ENCODE measurements at places on chromosomes 6 and 20. TPM values are rescaled to one million over a fixed set of nuclear protein-coding genes. Genes with fewer than 3 reads are reported as not detected.

Gene PRSS16
- total RNA-seq: not detected

Gene SLC2A10
- total RNA-seq: 28.3 TPM

Gene CST5
- not detected for total RNA-seq

Gene EPM2A
- 3.3 TPM for total RNA-seq

Gene ZC3H12D
- 0.37 TPM for total RNA-seq

Gene CYB5R4
- 5.1 TPM for total RNA-seq

Gene DLL1
- total RNA-seq: 0.73 TPM

Gene FKBP1C
- 1.6 TPM for total RNA-seq

Gene EFCAB8
- total RNA-seq: under 0.01 TPM

Gene BTN3A1
- 15.1 TPM for total RNA-seq

Gene TMEM74B
- not detected for total RNA-seq

Gene PTCHD4
- 5.5 TPM for total RNA-seq

Gene SLC22A2
- not detected for total RNA-seq

Gene NSFL1C
- total RNA-seq: 22.0 TPM

Gene SLC18B1
- total RNA-seq: 6.1 TPM

Gene CCN5
- total RNA-seq: 6.1 TPM

Gene JAG1
- total RNA-seq: 20.9 TPM

Gene ARFGAP1
- 51.8 TPM for total RNA-seq

Gene SPATS1
- not detected for total RNA-seq

Gene CRISP3
- total RNA-seq: not detected

Gene HLA-A
- 200 TPM for total RNA-seq

Gene HS3ST5
- total RNA-seq: not detected

Gene GHRH
- not detected for total RNA-seq

Gene COL11A2
- 0.20 TPM for total RNA-seq

Gene CAPN11
- not detected for total RNA-seq

Gene HRH3
- not detected for total RNA-seq

Gene PKIB
- total RNA-seq: 0.39 TPM

Gene TMEM200A
- total RNA-seq: 4.1 TPM

Gene TRIM10
- total RNA-seq: not detected

Gene UNC5CL
- under 0.01 TPM for total RNA-seq

Gene HLA-DQA1
- total RNA-seq: not detected

Gene ZNF341
- 1.8 TPM for total RNA-seq

Gene HAO1
- total RNA-seq: not detected

Gene ULBP3
- 17.3 TPM for total RNA-seq

Gene CALHM4
- total RNA-seq: not detected

Gene SLC12A5
- total RNA-seq: not detected

Gene ARID1B
- 41.4 TPM for total RNA-seq

Gene SYS1
- 19.5 TPM for total RNA-seq

Gene TULP1
- total RNA-seq: not detected

Gene COL19A1
- 0.39 TPM for total RNA-seq

Gene SMPDL3A
- 7.0 TPM for total RNA-seq

Gene NNAT
- total RNA-seq: not detected

Gene TBXT
- not detected for total RNA-seq
